ENCODE measurements at places on chromosomes 12 and 14.

GRCh38 chr14:55546212-55546874, 33.7 kb upstream of the KTN1 start:
- no peak for DNase-seq

DNA sequence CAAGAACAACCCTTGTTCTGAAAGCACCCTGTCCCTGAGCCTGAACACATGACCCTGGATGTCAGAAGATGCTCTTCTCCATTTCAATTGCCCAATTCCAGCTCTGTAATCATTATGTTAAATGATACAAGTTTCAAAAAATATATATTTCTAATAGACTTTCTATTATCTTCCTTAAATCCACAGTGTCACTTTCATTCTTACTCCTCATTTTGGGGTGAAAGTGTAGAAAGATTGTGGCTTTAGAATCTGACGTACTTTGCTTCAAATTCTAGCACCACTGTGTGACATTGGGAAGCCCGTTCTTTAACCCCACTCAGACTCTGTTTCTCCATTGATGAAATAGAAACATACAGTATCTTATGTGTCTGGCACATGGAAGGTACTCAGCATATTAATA, 83.2 kb downstream of the ETV6 start:
- DNase-seq, result no peak

DNA sequence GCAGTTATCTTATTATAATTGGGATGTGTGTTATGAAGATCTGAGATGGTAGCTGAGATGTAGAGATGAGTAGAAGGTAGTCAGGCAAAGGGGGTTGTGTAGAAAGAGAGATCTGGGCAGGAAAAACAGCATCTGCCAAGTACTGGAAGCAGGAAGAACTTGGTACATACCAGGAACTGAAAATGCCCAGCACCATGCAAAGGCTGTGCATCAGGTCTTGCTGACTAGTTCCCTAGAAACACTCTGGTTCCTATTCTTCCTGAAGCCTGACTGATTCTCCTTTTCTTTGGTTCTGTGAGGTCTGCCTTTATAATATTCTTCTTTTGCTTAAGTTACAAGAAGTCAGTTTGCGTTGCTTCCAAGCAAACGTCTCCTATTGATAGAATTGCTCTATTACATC, 6.7 kb upstream of the NFATC4 start:
- DNase-seq, result no peak

- DNase-seq, result peak; percentile 81
Observed at GRCh38 chr12:31896514-31897039, 62.6 kb upstream of the RESF1 start.

DNA sequence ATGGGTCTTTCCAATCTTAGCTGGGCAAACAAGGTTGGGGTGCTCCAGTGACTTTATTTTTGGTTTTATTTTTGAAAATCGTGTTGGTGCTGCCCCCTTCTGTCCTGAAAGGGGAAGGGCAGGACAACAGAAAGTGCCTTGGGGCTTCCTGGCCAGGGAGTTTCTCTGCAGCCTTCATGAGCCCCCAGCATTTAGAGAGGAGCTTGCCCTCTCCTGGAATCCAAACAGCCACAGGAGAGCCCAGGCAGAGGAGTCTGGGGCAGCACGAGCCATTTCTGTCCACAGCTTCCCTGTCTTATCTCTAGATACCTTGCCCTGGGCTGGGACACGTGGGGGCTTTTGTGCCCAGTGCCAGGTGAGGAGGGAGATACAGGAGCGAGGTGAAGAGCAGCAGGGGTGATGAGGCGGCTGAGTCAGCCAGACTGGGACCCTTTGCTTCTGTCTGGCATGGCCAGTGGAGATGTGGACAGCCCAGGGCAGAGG, 4.4 kb upstream of the C1RL start:
- peak; percentile 12 for DNase-seq

DNA sequence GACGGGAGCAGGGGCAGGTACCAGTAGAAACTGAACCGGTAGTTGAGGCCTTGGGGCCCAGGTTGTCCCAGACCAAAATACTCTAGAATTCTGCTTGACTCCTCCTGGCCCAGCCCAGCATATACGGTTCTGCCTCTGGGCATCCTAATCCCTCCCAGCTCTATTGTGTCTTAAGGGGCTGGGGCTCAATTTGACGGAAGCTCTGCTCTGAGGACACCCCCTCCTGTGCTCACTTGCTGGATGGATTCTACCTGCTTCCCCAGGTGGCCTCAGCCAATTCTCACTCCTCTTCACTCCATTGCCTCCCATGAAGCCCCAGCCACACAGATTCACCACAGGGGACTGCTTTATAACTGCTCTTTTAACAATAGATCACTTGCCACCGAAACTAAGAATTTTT, 219.5 kb upstream of the FKBP4 start:
- DNase-seq, result no peak
